ENCODE measurements at places on chromosomes 2 and 18.

- no peak for DNase-seq
These were observed 22.7 kb upstream of the DSC1 start for GRCh38 chr18:31185186-31185950.

DNA sequence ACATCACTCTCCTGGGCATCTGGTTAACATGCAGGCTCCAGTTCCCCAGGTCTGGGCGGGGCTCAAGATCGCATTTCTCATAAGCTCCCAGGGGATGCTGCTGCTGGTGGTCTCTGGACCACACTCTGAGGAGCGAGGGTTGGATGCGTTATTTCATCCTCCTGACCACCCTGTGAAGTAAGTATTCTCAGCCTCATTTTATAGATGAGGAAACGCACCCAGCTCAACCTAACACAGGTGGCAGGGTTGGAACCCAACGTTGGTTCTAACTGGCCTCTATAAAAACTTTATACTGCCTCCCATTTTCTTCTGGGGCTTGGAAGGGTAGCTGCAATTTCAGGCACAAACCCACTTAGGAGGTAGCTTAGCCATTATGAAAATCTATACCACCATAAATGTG lies 120.5 kb downstream of the FAM210A start:
- DNase-seq, result no peak

DNA sequence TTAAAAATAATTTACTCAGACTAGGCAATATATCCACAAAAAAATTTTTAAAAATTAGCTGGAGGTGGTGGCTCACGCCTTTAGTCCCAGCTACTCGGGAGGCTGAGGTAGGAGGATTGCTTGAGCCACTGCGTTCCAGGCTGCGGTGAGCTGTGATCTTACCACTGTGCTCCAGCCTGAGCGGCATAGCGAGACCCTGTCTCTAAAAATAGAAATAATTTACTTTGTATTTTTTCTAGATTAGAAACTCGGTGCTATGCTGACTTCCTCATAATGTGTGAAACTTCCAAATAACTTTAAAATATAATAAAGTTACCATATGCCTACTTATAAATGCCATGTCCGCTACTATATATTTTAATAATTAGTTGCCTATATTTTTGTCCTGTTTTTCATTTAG lies 6.7 kb downstream of the PPIG start:
- no peak for DNase-seq

DNA sequence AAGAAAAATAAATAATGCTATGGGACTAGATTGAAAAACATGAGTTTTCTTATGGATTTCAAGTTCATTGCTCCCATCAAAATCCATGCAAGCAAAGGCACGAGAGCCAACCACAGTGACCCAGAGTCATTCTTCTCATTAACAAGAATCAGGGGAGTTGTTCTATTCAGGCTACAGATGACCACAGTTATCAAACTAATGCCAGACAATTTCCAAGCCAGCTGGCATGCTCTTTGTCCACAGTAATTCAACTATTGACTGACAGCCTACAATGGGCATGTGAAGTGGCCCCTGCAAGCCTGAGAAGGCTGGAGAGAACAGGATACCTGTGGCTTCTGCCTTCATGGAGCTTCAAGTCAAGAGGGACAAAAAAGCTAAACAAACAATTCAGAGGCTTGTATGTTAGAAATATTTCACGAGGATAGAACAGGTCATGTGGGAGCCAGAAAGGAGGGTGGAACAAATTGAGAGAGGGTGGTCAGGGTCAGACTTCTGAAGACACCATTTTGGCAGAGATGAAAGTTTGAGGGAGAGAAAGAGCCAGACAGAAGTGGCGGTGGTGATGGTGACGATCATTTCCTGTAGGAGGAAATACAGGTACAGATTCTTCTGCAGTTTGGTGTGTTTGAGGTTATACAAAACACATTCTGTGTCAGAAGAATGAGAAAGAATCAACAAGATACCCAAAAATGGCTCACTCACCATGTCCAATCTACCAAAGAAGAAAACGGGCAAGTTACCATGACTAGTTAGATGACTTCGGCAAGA lies 732.4 kb downstream of the RNF144A start:
- no peak for DNase-seq

DNA sequence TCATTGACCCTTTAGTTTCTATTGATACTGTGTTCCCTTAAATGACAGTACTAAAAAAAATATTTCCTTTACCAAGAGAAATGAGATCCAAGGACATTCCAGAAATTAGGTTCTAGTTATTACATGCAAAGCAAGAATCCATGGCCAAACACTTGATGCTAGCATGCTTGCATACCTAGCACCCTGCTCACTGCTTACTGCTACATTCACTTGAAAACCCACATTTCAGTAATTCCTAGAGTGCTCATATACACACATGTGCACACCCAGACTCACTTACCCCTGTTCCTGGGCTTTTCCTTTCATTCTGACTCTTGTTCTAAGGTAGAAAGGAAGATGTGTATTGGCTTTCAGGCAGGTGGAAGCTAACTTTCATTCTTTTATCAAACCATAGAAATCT lies 395.9 kb downstream of the THSD7B start:
- DNase-seq, result no peak

DNA sequence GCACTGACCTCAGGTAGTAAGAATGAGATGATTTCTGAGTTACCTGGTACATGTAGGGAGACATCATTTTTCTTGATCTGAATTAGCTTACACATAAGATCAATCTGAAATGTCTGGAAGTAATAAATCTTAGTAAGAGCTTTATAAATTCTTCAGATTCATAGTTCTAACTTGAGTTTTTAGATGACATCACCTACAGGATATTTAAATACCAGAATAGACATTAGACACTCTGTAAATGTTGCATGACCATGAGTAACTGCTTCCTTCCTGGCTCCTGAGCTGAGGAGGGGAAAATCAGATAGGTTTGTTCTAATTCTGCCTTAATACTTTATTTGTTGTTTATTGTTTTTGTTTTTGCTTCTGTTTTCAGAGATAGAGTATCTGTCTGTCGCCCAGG lies 181.8 kb downstream of the PHLPP1 start:
- no peak for DNase-seq

DNA sequence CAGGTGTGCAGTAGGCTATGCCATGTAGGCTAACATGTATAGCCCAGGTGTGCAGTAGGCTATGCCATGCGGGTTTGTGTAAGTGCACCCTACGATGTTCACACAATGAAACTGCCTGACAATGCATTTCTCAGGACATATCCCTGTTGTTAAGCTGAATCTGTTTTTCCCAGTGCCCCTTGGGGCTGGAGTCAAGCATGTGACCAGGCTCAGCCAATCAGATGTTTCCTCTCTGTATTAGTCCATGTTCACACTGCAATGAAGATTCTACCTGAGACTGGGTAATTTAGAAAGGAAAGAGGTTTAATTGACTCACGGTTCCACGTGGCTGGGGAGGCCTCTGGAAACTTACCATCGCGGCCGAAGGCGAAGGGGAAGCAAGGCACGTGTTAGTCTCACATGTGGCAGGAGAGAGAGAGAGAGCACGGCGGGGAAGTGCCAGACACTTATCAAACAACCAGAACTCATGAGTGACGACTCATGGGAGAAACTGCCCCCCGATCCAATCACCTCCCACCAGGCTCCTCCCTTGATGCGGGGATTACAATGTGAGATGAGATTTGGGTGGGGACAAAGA lies 24.2 kb downstream of the ITM2C start:
- no peak for DNase-seq

GRCh38 chr18:30245766-30246455 lies 796.6 kb downstream of the DSC3 start:
- no peak for DNase-seq

DNA sequence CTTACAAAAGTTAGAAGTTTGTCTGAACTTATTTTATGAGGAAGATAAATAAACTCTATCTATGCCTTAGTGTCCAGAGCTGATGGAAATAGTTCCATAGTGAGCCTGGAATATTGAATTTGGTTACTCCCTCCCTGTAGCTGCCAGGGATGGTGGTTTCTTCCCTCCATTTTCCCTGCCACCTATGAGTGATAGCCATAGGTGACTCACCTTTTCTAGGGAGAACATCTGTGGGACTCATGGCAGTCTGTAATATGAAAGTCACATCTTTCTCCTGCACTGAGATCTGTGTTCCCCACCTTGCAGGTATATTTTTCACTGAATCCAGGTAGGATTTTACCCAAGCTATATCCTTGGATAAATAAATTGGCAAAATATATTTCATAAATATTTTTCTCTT lies 148.8 kb downstream of the TPGS2 start:
- DNase-seq, result no peak

DNA sequence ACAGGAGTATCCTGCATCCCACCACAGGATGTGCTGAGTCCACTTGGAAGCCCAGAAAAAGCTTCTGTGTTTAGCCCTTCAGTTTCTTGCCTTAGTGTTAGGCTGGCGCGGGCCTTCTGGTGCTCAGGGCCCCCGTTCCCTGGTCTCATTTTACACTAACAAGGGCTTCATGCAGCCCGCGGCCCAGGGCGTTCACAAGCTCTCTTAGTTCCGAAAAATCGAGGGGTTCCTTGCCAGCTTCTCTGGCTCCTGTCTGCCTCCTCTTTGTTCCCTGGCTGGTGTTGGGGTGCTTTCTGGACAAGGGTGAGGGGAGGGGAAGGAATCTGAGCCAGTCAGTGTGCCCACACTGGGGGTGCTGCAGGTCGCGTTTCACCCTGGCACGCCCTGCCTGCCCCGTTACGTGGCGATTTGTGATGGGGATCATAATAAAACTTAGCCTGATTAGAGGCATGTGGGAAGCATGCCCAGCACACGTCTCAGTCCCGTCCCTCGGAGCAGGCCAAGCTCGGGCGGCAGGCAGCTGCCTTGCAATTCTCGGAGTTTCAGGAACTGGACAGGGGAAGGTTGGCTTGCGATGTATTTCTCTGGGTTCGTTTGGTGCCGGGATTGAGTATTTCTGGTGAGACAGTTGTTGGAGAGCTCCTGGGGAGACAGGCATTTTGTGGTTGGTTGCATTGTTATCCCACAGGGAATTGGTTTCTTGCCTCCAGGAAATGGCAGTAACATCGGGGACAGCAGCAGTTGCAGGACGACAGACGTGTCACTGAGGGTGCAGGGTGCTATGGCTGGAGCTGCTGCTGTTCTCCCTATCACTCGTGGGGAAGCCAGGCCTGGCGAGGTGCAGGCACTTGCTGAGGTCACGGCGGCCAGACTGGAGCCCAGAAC lies 22.9 kb downstream of the SH3BP4 start:
- DNase-seq, result no peak

GRCh38 chr2:167783261-167784083 lies 463.9 kb downstream of the STK39 start:
- no peak for DNase-seq

DNA sequence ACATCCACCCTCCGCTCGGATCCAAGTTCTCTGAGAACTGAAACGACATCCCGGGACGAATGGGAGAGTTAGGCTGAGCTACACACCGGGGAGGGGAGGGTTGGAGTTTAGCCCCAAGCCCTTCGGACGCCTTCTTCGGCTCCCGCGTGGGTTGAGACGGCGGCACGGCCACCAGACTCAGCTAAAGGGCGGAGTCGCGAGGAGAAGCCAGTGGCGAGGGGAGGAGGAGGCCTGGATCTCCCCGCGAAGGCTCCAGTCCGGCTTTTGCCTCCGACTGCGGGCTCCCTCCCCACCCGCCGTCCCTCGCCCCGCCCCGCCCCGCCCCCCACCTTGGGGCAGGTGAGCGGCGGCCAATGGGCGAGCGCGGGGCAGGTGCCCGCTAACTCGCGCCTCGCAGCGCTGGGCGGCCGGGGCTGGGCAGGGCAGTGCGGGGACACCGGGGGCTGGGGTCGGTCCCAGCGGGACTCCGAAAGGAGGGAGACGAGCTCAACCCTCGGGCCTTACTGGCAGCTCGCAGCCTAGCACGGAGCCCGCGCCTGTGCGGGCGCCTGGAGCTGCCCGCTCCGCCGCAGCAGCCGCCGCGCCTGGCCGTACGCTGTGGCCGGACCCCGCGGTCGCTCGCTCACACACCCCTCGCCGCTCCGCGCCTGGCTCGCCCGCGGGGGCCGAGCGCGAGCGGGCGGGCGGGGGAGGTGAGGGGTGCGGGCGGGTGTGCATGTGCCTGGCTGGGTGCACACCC lies at the start of gene EMX1:
Gene EMX1, plus strand, starts transcription at position 382 of the 739 bp plus-strand sequence. Its CDS starts 334 bp downstream, at position 716.
- DNase-seq, result no peak

GRCh38 chr2:105328281-105329196 lies 996 bp downstream of the TGFBRAP1 start:
- DNase-seq, result no peak

- DNase-seq, result no peak
These were observed 242.6 kb downstream of the TTC32 start for GRCh38 chr2:19659024-19659792.

- DNase-seq, result no peak
These were observed 65.1 kb downstream of the ASAP2 start for GRCh38 chr2:9271691-9272090.

GRCh38 chr2:163132850-163133249 lies 294.3 kb upstream of the KCNH7 start:
- DNase-seq, result no peak

DNA sequence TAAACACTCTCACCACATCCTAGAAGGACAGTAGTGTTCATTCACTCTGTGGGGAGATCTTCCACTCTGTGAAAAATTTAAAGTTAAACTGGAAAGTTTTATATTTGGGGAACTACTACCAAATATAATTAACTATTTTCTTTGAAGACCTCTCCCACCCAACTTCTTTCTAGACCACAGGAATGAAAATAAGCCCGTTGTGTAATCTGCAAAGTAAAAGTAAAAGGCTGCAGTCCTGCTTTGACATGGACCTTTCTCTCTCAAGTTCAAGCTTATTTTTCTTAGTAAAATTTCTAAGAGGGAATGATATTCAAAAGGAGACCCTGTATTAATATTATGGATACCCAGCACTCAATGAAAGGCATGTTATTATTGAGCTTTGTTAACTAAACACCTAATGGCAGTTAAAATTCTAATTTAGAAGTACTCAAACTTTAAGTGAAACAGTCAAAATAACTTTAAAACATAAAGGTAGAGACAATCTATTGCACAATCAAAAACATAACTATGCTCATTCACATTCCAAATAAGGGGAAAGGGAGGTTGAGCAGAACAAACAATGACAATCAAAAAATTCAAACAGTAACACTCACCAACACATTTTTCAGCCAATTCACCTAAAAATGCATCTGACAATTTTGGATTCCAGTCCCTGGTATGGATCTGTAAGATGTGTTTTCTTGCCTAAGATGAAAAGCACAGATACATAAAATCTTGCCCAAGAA lies 98.5 kb downstream of the ATAD2B start:
- no peak for DNase-seq

Data from iPS DF 19.7 (cell line).